ENCODE measurements at places on chromosomes 13 and 19.

DNA sequence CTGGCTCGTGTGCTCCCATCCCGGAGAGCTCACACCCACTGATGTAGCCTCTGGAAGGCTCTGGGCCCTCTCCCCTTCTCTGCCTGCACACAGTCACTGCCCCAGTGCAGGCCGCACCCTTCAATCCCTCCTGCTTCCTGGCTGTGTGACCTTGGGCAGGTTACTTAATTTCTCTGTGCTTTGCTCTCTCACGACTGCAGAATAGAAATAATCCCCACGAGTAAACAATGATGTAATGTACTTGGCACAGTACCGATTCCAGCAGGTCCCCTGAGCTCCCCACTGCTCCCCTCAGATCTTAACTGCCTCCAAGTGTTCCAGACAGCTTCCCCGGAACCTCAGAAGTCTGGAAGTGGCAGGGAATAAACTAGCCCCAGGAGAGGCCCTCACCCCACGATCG lies 16.1 kb downstream of the LIG1 start:
- DNase-seq: no peak

DNA sequence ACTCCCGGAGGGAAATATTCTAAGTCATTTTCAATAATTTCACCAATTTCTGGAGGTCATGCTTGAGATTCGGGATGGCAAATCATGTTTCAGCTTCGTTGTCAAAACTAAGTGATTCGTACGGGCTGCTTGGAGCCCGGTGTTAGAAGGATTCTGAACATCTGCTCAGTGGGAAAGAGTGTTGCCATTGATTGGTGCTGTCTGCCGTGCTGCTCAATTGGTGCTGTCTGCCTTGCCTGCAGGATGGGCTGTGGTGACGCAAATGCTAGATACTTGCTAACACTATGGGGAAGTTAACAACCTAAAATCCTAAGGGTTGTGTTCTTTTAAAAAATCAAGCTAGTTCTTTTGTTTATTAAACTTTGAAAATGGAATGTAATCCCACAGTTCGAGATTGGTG lies 17.3 kb upstream of the CACNG8 start:
- no peak for DNase-seq

DNA sequence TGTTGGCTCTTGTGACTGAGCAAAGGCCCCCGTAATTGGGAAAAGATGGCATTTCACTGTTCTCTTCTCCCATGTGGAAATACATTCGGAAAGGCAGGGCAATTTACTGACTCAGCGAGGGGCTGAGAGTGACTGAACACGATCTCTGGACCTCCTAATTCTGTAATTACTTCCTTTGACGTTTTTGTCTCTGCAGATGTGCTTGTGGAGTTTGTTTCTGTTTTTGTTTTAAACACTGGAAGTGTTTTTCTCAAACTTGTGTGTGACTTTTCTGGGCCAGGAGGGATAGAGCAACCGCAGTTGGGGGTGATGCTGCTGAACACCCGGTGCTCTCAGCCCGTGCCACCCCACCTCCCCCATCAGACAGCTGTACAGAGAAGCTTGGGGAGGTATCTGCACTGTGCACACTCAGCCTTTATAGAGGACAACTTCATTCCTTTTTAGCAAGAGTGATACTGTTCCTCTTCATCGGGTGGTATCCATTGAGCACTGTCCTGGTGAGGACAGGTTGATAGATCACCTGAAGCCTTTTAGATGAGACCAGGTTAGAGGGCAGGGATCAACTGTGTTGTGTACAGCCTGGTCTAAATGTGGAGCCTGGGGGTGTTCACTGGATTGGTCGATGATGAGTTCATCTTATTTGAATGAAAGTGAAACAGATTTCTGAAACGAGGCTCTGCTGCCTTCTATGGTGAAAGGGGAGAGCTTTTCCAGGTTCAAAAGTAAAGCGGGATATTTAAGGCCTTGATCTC lies 117.4 kb downstream of the ESD start:
- no peak for DNase-seq

- DNase-seq: no peak
These were observed 274.1 kb upstream of the HTR2A start for GRCh38 chr13:47170971-47171370.

GRCh38 chr19:1265615-1266128 lies 3.5 kb upstream of the CIRBP start:
- peak; percentile 91 for DNase-seq

DNA sequence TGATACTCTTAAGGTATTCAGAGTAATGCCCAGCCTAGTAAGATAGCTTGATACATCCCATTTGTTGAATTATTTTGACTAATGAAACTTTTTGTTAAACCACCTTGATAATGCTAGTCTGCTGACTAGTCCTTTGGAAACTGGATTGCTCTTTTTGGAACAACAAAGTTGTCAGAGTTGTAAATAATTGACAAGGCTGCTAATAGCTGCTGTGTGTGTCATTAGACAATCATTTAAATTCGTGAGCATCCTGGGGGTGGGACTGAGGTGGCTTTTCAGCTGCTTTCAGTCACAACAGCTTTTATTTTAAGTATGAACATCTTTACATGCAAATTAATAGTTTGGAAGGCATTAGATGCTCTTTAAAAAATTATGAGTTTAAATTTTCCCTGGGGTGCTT lies 153.5 kb downstream of the HS6ST3 start:
- no peak for DNase-seq

DNA sequence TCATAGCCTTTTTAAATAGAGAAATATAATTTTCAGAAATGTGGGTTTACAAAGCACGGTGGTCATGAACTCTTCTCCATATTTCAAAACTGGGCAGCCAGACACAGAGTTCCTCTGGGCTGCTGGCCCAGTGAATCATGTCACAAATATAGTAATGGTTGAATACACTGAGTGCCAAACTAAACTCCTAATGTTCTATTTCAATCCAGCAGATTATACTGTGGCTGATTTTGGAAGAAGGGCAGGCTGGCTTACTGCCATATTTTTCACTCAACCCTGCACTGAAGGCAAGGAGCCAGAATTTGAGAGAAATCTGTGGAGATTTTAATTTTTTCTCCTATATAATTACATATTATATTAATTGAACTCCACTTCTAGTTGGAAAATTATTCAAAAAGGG lies 17.0 kb upstream of the PRR20A start:
- DNase-seq: no peak
